ENCODE measurements at places on chromosomes 3 and 15.

DNA sequence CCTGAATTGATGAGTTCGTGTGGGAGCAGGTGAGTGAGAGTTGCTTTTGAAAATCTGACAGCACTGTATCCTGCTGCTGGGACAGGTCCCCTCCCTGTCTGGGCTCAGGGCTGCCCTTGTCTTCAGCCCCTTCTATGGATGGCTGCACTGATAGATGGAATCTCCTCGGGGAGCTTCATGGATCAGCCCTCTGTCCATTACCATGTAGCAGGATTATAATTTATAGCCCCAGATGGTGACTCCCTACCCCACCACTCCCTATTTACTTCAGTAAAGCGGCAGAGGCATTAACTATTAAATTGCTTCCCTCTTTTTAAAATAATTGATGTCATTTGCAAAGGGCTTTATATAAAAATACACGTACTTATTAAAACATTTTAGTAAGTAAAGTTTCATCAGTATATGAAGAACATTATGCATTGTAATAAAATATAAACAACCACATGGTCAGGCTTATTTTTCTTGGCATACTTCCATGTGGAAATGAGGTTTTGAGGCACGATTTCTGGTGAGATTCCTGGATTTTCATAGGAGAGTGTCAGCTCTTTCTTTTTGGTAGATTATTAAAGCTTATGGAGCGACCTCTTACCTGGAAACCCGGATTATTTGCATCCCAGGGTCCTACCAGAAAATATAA, 38.5 kb downstream of the MAP3K13 start:
- no peak for DNase-seq

DNA sequence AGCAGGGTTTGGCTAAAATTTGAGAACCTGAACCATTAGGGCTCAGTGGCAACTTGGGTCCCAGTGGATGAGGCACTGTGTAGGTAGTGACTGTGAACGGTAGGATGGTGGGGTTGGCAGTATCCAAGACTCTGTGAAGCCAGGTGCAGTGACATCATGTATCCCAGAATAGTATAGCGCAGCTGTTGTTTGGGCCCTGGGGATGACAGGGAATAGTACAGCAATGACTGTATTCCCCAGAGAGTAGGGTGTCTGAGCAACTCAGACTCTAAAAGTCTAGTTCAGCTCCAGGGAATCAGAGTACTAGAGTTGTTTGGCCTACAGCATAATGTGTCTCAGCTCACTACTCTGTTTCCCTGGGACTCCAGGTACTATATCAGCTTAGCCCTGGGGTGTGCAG, 20.7 kb upstream of the PPP2R3A start:
- no peak for DNase-seq

GRCh38 chr3:142281474-142281873, 56.1 kb upstream of the GK5 start:
- no peak for DNase-seq

DNA sequence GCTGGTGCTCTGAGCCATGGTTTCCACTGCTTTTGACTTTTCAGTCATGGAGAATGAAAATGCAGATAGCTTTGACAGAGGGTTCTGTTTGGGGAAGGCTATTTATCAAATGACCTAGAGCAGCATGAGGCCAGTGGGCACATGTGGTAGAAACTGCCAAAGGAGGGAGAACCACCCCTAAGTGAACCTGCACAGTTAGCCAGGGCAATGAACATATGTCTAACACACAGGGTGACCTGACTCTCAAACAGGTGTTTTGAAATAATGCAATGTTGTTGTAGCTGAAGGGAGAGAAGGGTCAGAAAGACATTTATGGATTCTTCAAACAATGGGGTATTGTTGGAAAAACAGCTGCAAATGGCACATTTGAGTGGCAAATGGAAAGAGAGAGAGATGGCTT, 174.4 kb upstream of the FAM3D start:
- DNase-seq, result no peak

DNA sequence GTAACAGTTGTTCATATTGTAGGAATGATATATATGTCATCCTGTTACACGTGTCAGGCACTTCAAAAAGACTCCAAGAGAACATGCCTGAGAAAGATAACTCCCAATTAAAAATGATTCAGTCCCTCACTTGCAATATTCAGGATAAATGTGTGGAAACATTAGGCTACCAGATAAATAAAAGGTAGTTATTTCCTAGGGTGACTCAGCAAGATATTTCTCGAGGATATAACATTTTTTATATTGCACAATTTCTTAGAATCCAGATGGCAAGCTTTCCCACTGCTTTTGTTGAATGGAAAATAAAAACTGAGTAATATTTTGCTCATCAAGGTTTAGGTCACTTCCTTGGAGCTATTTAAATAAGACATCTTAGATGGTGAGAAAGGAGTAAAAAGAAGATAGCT, 181.4 kb downstream of the GAP43 start:
- no peak for DNase-seq

DNA sequence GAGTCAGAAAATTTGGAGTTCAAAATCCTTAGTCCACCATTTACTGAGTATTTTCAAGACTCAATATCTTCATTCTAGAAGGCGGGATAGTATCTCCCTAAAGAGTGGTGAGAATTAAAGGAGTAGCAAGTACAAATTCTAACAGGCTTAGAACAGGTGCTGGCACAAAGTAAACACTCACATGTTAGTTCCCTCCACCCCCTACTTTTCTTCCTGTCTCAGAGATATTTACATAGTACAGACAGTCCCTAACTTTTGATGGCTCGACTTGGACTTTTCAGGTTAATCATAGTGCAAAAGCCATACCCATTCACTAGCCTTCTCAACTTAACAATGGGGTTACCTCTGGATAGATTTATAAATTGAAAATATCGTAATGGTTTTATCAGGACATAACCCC, 476.2 kb upstream of the RASGRP1 start:
- DNase-seq, result no peak

GRCh38 chr15:67550522-67550921, 8.0 kb downstream of the MAP2K5 start:
- DNase-seq, result no peak

GRCh38 chr3:101940521-101941317, 91.4 kb downstream of the NFKBIZ start:
- no peak for DNase-seq

GRCh38 chr3:123776071-123776782, 107.9 kb downstream of the MYLK start:
- no peak for DNase-seq

- no peak for DNase-seq
Measured at GRCh38 chr3:171135549-171135948, 109.0 kb upstream of the SLC2A2 start.

GRCh38 chr3:158407844-158408517, 163.0 kb upstream of the MLF1 start:
- no peak for DNase-seq

- no peak for DNase-seq
Measured at GRCh38 chr3:117407317-117407716, 697.7 kb downstream of the TUSC7 start.

- DNase-seq, result no peak
Measured at GRCh38 chr3:66473692-66474091, 27.1 kb downstream of the LRIG1 start.

DNA sequence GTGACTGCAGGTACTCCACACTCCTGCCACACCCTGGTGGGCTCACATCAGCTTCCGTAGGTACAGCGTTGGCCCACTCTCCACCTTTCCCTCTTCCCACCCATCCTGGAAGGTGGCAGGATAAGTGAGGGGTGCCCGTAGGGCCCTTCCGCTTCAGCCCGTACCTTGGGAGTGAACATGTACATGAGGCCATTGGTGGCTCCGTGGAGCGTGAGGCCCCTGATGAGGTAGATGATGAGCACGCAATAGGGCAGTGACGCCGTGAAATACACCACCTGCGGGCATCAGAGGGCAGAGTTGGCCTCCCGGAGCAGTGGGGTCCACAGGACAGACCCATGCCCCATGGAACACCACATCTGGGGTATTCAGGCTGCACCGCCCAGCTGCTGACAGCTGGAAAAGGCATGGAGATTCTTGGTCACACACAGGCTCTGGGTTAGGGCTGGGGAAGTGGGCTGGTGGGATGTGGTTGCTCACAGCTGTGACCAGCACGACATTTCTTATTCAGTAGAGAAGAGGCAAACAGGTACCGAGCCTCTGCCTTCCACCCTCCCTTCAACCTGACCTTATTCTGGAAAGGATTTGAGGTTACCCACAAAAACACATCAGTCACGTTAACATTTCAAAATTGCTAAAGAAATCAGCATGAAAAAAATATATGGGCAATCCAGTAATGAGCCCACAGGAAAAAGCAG, 23.8 kb downstream of the SLC6A20 start:
- DNase-seq, result no peak

DNA sequence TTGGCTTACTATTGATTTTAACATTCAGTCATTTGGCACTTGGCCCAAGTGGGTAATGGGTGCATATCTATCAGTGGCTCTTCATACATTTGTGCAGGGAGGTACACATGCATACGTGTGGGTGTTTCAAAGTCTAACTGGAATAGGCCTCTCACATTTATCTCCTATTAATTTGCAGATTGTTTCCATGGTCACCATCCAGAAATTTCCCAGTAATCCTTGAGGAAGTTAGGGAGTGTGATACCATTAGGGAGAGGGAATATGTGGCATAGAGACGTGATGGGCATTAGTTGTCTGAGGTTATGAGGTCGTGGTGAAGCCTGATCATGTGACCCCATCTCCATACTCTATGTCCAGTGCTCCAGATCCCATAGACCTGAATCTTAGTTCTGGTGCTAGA, 102.8 kb downstream of the LPP start:
- DNase-seq, result no peak

DNA sequence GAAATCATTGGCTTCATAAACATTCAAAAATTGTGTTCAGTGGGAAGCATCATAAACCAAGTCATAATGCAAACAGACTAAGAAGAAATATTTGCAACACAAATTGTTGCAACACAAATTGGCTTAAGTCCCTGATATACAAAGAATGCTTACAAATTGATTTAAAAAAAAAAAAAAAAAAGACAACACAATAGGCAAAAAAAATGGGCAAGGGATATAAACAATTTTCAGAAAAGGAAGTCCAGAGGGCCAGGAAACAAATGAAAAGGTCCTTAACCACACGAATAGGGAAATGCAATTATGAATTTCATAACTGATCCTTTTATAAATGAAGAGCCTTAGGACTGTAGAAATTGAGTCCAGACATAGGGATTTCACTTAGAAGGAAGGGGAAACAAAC, 98.9 kb downstream of the LRRK1 start:
- no peak for DNase-seq

- DNase-seq, result no peak
Measured at GRCh38 chr3:197501496-197501878, 54.3 kb downstream of the BDH1 start.

DNA sequence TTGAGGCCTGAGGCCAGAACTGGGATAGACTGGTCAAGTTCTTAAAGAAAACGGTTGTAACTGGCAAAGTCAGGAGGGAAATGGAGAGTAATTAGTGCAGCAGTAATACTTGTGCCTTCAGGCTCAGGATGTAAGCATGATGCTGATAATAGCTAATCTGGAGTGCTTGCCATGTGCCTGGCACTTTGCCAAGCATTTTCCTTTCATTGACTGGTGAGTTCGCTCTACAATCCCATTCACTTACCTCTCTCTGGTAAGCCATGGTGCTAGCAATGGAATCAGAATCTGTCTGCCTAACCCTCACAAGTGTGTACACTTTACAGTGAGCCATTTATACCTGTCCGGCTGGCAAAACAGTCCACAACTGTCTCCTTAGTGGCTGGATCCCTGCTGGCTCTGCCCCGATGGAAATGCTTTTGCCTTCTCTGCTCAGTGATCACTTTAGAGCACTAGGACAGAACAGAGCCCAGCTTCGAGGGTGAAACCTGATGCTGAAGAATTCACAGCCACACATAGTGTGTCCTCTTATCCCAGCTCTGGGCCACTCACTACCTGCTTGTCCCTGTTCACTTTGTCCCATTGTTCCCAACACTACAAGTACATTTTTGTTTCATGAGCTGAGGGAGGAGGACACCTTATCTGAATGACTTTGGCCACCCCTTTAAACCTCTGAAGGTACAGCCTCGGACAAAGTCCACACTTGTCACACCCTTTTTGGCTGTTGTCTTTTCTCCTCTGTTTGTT, 10.3 kb downstream of the CHP1 start:
- DNase-seq, result no peak

GRCh38 chr15:58269455-58270414, 131.6 kb downstream of the AQP9 start:
- no peak for DNase-seq

GRCh38 chr3:34919025-34919424, 720.3 kb upstream of the ARPP21 start:
- DNase-seq, result no peak

- no peak for DNase-seq
Measured at GRCh38 chr3:178849199-178849910, 222.3 kb downstream of the ZMAT3 start.

DNA sequence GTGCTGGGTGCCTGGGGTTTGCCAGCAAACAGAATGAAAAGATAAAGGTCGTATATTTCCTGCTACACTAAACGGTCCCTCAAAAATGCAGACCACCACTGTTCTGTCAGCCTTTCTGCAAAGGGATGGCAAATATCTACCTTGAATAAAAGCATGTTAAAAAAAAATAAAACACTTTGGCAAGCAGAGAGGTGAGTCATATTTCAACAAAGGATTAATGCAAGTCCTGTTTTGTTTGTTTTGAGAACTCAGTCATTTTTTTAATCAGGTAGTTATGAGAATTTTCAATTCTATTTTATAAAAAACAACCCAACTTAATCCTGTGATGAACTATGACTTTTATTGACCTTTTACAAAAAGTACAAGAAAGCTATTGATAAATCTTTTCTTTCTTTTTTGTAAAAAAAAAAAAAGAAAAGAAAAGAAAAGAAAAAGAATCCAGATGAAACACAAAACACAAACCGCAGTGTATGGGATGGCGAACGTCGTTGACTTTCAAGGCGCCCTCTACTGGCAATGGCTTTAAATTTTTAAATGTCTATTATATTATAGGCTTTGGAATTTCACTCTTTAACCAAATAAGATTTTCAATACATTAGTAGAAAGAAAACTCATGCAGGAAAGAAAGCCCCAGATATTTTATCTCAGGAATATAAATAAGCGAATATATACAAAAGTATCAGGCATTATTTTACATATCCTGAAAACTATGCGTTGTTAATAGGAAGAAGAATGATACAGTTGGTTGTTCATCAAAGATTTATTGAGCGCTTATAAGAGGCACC, 87.8 kb downstream of the NCEH1 start:
- DNase-seq, result no peak

GRCh38 chr15:71083349-71083748, 31.9 kb upstream of the THSD4 start:
- DNase-seq, result no peak

DNA sequence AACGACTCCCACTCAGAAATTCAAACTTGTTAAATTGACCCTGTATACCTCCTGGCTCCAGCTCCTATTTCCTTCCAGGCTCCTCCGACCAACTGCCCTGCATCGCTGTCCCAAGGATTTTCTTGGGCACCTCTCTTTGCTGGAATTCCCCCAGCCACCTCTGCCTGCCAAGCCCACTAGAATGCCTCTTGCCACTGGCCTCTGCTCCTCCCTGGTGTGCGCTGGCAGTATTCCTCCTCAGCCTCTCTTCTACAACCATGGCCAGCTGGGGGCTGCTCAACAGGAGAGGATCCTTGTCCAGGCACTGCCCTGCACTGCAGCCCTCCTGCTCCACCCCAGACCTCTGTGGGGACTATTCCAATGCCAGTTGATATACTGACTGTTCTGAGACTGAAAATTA, 7.4 kb downstream of the WNT7A start:
- peak; percentile 50 for DNase-seq

Measured in nucleus accumbens (tissue), 56 donors.